ENCODE measurements at places on chromosomes 4 and X. TPM values are rescaled to one million over a fixed set of nuclear protein-coding genes. Genes with fewer than 3 reads are reported as not detected.

The TRIM75 gene
- polyA plus RNA-seq = 0.12 TPM

The CCDC158 gene
- 1.1 TPM for polyA plus RNA-seq

The PPA2 gene
- 59.3 TPM for polyA plus RNA-seq

The TMEM271 gene
- not detected for polyA plus RNA-seq

- DNase-seq = no peak
Observed at GRCh38 chr4:69735119-69735518, 25.3 kb downstream of the SULT1B1 start.

DNA sequence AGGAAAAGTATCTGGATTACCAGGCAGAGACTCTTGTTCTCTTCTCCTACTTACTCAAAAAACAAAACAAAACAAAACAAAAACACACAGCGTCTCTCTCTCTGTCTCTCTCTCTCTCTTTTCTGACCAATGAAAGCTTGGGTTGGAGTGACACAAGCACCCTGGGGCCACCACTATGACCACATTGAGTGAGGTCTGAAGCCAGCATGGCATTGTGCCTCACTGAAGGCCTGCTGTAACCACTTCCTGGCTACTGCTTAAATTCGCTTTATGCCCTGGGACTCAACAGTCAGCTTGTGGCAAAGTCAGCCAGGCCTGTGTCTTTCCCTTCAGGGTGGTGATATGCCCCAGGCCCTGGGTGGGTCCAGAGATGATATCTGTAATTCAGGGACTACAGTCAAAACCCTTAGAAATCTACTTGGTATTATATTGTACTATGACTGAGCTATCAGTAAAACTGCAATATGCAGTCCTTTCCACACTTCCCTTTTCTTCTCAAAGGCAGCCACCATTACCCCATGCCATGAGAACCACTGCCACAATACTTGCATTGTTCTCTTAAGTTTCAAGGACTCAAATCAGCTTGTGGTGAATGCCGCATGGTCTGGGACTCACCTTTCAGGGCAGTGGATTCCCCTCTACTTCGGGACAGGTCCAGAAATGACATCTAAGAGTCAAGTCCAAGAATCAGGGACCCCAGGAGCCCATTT, 606.8 kb upstream of the KLHL4 start:
- DNase-seq = no peak

Data from muscle of back (tissue), 13 donors.